ENCODE measurements at places on chromosomes 1 and 21.
A peak's percentile ranks its signal among the peaks of the same experiment; 100 is the strongest.

GRCh38 chr1:197546989-197547388 lies 228.3 kb downstream of the DENND1B start:
- no peaks in the 10 kb centered on the region for H3K36me3 ChIP-seq
- no peaks in the 10 kb centered on the region for H3K27me3 ChIP-seq
- H3K27ac ChIP-seq = no peak overlapping the region

- no peaks in the 10 kb centered on the region for H3K4me1 ChIP-seq
- no peak overlapping the region for H3K27ac ChIP-seq
- no peaks in the 10 kb centered on the region for H3K36me3 ChIP-seq
- H3K27me3 ChIP-seq = peaks cover 22% of the 10 kb centered on the region
Measured at GRCh38 chr1:201240171-201240570, 43.1 kb upstream of the PKP1 start.

DNA sequence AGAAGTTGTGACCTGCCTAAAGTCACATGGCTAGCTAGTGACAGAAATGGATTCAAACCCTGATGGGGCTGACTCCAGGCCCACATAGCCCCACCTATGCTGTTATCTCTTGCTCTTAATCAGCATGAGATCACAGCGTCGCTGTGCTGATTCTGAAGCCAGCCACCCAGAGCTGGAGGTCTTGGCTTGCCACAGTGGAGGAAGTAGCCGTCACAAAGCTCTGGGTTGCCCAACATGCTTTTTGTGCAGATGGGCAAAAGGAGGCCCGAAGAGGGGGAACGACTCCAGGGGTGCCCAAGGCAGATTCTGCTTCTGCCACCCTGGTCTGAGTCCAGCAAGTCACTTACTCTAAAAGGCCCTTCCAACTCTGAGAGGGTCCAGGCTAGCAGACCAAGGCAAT lies 14.7 kb upstream of the MFSD2A start:
- DNase-seq = no peak
- no peaks in the 10 kb centered on the region for H3K36me3 ChIP-seq
- peaks cover 23% of the 10 kb centered on the region for H3K4me1 ChIP-seq
- no peak overlapping the region for H3K27ac ChIP-seq

DNA sequence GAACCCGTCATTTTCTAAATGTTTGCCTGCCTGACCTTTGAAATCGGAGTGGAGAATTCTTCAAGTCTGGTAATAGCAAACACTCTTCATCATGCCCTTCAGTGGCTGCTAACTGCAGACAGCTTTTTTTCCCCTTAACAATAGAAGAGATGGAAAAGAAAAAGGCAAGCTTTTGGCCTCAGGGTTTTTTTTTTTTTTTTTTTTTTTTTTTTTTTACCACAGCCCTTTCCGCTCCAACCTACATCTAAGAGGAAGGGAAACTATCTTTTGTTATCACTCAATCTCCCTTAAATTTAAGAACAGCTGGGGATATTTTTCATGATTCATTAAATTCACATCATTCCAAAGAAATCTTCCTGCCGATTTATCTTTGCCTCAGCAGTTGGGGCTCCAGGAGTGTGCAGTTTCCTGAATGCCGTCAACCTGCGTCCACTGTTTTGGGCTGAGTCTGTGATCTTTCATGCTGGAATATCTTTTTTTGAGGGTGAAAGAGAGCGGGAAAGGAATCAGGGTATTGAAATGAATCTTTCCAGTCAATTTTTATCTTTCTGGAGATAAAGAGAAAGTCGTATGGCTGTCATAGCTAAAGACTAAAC lies 144.5 kb upstream of the SMYD2 start:
- H3K4me3 ChIP-seq = no peak overlapping the region
- H3K36me3 ChIP-seq = no peaks in the 10 kb centered on the region
- peaks cover 7% of the 10 kb centered on the region for H3K4me1 ChIP-seq
- peaks cover 12% of the 10 kb centered on the region for H3K27me3 ChIP-seq
- no peak for DNase-seq

DNA sequence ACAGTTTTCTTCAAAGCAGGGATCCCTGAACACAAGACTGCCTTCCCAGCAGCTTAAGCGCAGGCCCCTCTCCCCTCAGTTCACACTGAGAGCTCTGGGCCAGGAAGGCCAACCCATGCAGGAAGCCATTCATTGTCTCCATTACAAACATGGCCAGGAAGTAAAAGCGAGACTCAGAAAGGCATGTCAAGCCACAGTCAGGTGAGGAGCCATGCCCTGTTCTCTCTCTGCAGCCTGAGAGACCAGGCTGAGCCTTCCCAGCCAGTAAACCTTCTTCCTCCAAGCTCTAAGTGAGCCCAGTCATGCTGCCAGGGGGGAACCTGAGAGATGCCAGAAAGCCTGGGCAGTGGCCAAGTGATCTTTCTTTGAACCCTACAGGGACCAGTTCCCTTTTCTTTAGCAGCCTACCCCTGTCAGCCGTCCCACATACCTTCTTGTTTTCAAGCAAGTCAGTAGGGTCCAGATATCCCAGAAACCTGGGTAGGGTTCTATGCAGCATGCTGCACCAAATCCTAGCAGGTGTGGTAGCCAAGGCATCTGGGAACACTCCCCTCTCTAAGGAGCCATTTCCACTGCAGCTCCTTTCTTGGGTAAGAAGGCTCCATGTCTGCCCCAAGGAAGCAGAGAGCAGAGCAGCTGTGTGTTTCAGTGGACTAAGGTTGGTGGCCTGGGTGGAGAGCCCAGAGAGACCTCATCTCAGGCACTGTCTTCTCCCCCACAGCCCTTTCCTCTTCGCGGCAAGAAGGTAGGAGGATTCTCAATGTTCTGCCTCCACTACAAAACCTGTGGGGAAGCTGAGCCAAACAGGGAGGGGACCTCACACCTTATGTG lies 977 bp downstream of the TRAF3IP3 start:
- peaks cover 34% of the 10 kb centered on the region for H3K27me3 ChIP-seq
- H3K4me3 ChIP-seq = no peak overlapping the region
- H3K4me1 ChIP-seq = no peaks in the 10 kb centered on the region
- H3K36me3 ChIP-seq = no peaks in the 10 kb centered on the region
- no peak overlapping the region for H3K27ac ChIP-seq

- H3K4me1 ChIP-seq = no peaks in the 10 kb centered on the region
- no peak overlapping the region for H3K4me3 ChIP-seq
- no peaks in the 10 kb centered on the region for H3K36me3 ChIP-seq
- DNase-seq = no peak
- H3K27ac ChIP-seq = no peak overlapping the region
- no peaks in the 10 kb centered on the region for H3K27me3 ChIP-seq
Measured at GRCh38 chr1:117682372-117682771, 76.5 kb downstream of the TENT5C start.

DNA sequence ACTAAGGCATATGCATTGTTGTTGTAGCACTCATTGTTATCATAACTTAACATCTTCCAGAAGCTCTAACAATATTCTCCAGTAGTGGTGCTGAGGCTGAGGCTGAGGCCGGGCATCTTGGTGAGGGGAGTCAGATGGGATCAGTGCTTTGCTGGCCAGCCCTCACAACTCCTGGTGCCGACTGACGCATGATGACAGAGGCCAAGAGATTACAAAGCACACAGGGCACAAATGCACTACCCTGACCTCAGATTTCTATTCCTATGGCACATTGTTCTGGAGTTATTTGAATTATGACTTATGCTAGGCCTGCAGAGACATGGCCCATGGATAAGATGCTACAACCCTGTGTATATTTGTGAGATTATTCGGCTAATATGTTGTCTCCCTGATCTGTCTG lies 8.3 kb upstream of the IGSF5 start:
- no peak overlapping the region for H3K4me3 ChIP-seq
- no peak for DNase-seq
- H3K36me3 ChIP-seq = no peaks in the 10 kb centered on the region
- H3K27me3 ChIP-seq = no peaks in the 10 kb centered on the region
- H3K4me1 ChIP-seq = no peaks in the 10 kb centered on the region
- H3K27ac ChIP-seq = no peak overlapping the region

GRCh38 chr1:229032375-229032774 lies 238.5 kb upstream of the RAB4A start:
- no peak overlapping the region for H3K27ac ChIP-seq
- H3K4me3 ChIP-seq = no peak overlapping the region
- no peak for DNase-seq
- no peaks in the 10 kb centered on the region for H3K36me3 ChIP-seq

DNA sequence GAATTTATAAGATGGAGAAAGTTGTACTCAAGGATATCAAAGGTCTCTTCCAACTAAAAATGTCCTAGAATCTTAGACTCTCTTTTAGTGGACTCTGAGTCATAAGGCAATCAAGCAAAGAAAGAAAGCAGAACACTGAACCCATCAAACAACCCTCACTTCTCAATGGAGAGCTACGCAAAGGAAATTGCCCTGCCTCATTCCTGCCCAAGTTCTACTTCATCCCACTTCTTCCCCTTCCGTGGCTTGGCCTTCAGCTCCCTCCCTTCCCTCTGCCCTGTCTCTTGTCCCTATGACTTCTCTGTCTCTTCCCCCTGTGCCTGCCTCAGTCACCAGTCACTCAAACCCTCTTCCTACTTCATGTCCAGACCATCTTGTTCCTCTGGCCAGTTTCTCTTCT lies 58.5 kb downstream of the RIMS3 start:
- H3K4me3 ChIP-seq = no peak overlapping the region
- DNase-seq = no peak
- H3K36me3 ChIP-seq = no peaks in the 10 kb centered on the region
- H3K4me1 ChIP-seq = no peaks in the 10 kb centered on the region
- H3K27me3 ChIP-seq = no peaks in the 10 kb centered on the region

GRCh38 chr1:116532671-116533428 lies 38.0 kb downstream of the CD58 start:
- H3K4me3 ChIP-seq = no peak overlapping the region
- peaks cover 7% of the 10 kb centered on the region for H3K36me3 ChIP-seq
- no peaks in the 10 kb centered on the region for H3K4me1 ChIP-seq
- no peak overlapping the region for H3K27ac ChIP-seq
- H3K27me3 ChIP-seq = no peaks in the 10 kb centered on the region

DNA sequence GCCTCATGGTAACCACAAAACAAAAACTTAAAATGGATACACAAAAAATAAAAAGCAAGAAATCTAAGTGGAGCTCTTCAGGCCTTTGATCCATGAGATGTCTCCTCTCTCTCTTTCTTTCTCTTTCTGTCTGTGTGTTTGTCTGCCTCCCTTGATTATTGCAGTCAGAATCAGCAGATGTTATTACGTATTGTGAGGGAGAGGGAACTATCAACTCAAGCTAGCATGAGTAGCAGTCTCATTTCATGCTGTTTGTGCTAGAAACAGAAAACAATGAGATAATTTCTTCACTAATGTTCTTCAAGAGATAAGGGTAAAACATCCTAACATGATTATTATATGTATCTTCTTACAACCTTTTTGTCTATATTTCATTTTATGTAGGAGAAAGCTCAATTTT lies 103.7 kb upstream of the PDC start:
- DNase-seq = no peak
- no peaks in the 10 kb centered on the region for H3K4me1 ChIP-seq
- H3K27me3 ChIP-seq = no peaks in the 10 kb centered on the region
- no peaks in the 10 kb centered on the region for H3K36me3 ChIP-seq
- no peak overlapping the region for H3K27ac ChIP-seq

DNA sequence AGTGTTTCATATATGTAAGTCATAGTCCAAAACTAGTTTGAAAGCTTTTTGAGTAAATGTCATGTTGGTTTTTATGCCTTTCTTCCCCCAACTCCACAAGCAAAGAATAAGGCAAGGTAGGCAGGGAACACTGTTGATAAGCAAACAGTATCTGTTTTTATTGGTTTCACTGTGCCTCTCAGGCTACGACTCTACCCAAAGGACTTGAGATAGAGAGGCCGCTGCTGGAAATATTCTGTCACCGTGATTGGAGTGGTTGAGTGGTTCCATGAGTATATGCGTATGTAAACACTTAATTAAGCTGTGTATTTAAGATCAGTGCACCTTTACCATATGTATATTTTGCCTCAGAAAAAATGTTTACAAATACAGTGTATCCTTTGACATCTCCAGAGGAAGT lies 138.1 kb upstream of the KIF26B start:
- no peak for DNase-seq
- H3K4me3 ChIP-seq = no peak overlapping the region
- H3K27ac ChIP-seq = no peak overlapping the region
- no peaks in the 10 kb centered on the region for H3K36me3 ChIP-seq
- H3K4me1 ChIP-seq = no peaks in the 10 kb centered on the region

- H3K27ac ChIP-seq = no peak overlapping the region
- H3K4me1 ChIP-seq = no peaks in the 10 kb centered on the region
- H3K27me3 ChIP-seq = no peaks in the 10 kb centered on the region
- no peak overlapping the region for H3K4me3 ChIP-seq
- no peak for DNase-seq
Measured at GRCh38 chr1:8540261-8540941, 222.5 kb downstream of the SLC45A1 start.

DNA sequence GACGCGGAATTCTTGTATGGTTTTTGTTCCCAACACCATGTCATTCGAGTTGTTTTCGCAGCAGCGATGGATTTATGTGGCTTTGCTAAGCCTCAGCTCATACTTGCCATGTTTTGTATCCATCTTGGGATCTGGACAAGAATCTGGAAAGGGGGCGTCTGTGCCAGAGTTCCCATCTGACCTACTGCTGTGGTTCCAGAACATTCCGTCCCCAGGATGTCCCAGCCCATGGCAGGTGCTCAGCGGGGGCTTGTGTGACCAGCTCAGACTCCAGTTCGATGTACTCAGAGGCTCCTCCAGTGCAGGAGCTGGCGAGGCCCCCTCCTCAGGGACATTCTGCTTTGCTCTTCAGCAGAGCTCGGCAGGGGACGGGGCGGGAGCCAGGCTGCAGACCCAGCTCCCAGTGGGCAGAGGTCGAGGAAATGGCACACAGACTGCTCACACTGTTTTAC lies 24.0 kb upstream of the ADARB1 start:
- H3K27me3 ChIP-seq = no peaks in the 10 kb centered on the region
- no peak for DNase-seq
- no peaks in the 10 kb centered on the region for H3K4me1 ChIP-seq
- H3K36me3 ChIP-seq = no peaks in the 10 kb centered on the region
- no peak overlapping the region for H3K4me3 ChIP-seq

GRCh38 chr1:204190212-204191211 lies 5.8 kb downstream of the KISS1 start:
- DNase-seq = peak; percentile 82
- H3K36me3 ChIP-seq = no peaks in the 10 kb centered on the region
- peaks cover 60% of the 10 kb centered on the region for H3K27me3 ChIP-seq
- H3K4me1 ChIP-seq = no peaks in the 10 kb centered on the region
- no peak overlapping the region for H3K4me3 ChIP-seq

DNA sequence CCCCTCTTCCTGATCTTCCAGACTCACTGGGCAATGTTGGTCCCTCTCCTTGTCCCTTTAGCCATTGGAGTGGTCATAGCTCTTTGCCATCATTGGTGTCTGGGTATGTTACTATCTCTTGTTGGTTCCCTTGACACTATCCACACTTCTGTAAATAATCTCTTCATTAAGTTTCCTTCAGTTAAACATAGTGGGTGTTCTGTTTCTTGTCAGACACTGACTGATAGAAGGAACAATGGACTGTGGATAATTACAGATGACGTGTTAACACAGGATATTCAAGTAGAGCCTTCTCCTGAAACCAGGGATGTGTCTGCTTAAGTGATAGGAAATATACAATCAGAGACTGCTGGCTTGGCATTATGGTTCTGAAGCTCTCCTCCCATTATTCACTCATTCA lies 458.3 kb upstream of the USP24 start:
- H3K4me3 ChIP-seq = no peak overlapping the region
- no peaks in the 10 kb centered on the region for H3K4me1 ChIP-seq
- no peak overlapping the region for H3K27ac ChIP-seq
- DNase-seq = no peak
- no peaks in the 10 kb centered on the region for H3K27me3 ChIP-seq

Measured in endodermal cell (in vitro differentiated cells).